COR-L47 (cell line): ENCODE measurements at places on chromosomes 16 and 17.

- no peak for DNase-seq
These were observed at the start of gene MILR1 for GRCh38 chr17:64448665-64449512. MILR1 (plus strand) TSS chr17:64449115; CDS start chr17:64449169, 54 bp downstream.

DNA sequence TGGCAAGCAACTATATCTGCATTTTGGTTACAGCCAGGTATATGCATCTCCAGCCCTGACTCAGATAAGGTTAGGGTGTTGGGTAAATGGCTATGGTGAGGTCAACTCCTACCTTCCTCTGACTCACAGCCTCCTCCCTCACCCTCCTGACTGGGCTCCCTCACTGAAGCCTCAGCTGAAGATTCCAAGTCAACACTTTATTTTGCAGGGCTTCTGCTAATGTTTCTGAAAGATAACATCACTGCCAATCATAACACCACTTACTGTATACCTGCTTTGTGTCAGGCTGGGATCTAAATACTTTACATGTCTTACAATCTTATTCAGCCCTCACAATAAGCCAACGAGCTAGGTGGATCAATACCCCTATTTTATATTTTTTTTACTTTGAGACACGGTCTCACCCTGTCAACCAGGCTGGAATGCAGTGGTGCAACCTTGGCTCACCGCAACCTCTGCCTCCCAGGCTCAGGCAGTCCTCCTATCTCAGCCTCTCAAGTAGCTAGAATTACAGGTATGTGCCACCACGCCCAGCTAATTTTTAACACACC, 47.8 kb upstream of the GCSH start:
- DNase-seq: no peak

DNA sequence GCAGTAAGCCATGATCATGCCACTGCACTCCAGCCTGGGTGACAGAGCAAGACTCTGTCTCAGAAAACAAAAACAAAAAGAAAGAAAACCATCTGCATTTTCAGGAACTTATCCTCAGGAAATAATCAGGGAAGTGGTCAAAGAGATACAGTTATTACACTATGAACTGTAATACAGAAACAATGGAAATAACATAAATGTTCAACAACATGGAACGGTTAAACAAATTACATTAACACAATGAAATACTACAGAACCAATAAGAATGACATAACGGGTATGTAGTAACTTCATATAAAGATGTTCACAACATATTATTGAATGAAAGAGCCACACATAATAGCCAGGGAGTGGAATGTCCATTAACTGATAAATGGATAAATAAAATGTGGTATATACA, 6.7 kb downstream of the BBS2 start:
- DNase-seq: no peak

GRCh38 chr17:57523926-57524632, 221.0 kb downstream of the CCDC182 start:
- DNase-seq: peak; percentile 37

GRCh38 chr17:80724775-80725266, 180.2 kb downstream of the RPTOR start:
- no peak for DNase-seq

- DNase-seq: no peak
These were observed 112.9 kb downstream of the ABCC1 start for GRCh38 chr16:16062023-16062937.
